Psoas muscle (tissue), 8 donors: ENCODE measurements at places on chromosomes 5 and 9.

GRCh38 chr5:41788941-41789368 lies 81.3 kb downstream of the OXCT1 start:
- no peak for DNase-seq

DNA sequence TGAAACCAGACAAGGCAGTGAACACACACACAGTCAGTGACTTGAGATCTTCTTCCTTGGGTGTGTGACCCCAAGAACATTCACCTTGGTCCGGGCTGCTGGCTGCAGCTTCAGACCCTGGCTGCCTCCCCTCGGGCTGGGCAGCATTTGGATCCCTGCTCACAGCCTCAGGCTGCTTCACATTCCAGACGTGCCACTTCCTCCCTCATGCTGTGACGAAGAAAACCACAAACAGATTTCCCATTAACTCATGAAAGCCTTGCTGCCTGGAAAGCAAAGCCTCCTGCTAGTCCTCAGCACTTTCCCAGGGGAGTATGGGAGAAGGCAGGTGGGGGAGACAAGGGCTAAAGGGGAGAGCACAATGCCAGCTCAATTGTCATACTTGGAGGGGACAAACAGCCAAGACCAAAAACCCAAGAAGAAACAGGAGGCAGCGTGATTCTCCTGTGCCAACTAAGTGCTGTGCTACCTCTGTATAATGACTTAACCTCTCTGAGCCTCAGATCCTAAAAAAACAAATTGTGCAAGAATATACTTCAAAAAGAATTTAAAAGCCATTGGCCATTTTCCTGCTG lies 594.6 kb upstream of the BRINP1 start:
- DNase-seq: no peak

GRCh38 chr9:134050726-134051125 lies 17.1 kb downstream of the BRD3 start:
- DNase-seq: no peak

GRCh38 chr5:62731022-62731421 lies 152.4 kb downstream of the LRRC70 start:
- DNase-seq: no peak

DNA sequence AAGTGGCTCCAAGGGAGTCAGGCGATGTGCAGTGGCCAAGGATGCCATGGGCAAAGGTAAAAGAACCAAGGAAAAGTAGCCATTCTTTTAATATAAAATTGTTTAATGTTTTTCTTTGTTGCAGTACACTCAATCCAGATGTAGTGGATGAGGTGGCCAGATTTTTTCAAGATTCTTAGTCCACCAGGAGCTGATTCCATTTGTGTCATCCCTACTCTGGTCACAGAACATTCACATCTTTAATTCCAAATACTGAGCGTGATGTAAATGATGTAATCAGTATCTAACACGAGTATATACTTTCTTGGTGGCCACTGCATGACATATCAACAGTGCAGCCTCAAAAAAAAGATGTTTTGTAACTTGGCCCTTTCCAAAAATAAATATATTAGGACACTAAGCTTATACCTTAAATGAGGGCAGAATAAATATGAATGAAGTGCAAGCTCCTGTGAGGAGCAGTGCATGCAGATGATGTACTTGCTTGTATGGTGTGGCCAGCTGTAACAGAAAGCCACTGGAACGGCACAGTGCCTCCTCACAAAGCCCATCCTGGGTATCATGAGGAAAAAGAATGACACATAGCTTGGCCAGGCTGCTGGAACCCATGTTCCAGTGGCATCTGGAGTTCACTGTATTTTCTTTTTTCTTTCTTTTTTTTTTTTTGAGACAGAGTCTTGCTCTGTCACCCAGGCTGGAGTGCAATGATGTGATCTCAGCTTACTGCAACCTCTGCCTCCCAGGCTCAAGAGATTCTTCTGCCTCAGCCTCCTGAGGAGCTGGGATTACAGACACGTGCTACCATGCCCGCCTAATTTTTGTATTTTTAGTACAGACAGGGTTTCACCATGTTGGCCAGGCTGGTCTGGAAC lies 6.5 kb upstream of the SPATA24 start:
- DNase-seq: no peak

DNA sequence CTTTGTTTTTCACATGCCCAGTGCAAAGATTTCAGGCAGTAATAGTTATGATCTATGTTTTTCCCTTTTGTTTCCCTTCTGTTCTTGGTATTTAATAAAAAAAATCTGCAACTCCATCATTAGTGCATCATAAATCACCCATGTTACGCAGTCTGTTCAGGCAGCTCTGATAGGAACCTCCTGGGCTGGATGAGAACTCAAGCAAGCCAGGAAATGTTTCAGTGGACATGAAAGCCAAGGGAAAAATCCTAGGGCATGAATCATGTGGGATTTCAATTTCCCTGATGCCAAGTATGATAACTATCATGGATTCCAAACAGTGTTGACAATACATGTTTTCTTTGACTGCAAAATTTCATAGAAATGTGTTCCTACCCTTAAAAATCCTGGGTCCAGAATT lies 119.7 kb upstream of the TARS1 start:
- no peak for DNase-seq

GRCh38 chr9:125883565-125884217 lies 136.5 kb downstream of the PBX3 start:
- no peak for DNase-seq

DNA sequence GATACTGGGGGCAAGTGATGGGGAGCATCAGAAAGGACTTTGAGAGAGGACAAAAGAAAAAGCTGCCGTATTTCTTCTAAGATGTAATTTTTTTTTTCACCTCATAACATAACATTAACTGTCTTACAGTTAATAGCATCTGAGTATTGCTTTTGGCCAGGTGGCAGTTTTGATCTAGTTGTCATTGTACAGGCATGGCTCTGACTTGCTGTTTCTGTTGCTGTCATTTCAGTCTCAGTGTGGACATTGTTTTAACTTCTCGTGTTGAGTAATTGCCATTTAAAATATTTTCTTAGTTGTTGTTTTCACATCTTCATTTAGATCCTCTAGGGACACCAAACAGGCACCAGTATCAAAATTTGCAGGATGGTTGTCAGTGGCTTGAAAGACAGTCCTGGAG lies 12.4 kb downstream of the SMAD5 start:
- no peak for DNase-seq

GRCh38 chr5:124859027-124859426 lies 112.6 kb upstream of the ZNF608 start:
- no peak for DNase-seq

GRCh38 chr5:77867914-77868313 lies 91.8 kb upstream of the TBCA start:
- DNase-seq: no peak

- DNase-seq: no peak
Observed at GRCh38 chr5:68141494-68141893, 74.1 kb upstream of the PIK3R1 start.

DNA sequence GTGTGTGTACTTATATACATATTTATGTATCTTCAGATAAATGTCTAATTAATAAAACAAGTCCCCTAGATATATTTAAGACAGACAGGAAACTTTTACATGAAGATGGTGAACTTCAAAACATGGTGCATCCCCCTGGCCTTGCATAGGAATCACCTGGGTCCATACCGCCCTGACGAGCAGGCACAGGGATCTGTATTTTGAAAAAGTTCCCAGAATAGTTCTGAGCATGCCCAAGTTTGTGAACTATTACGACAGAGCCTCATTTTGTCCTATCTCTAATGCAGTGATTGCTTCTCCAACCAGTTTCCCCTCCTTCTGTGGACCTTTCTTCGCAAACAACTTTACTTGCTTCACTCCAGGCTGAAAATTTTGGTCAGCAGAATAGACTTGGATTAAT lies 98.1 kb downstream of the APBA1 start:
- no peak for DNase-seq

GRCh38 chr5:134247428-134248224 lies 21.8 kb upstream of the PPP2CA start:
- no peak for DNase-seq

- no peak for DNase-seq
Observed at GRCh38 chr5:168104811-168105481, 186.5 kb upstream of the WWC1 start.

GRCh38 chr5:27854243-27854852 lies 816.0 kb upstream of the CDH9 start:
- no peak for DNase-seq

GRCh38 chr5:15827741-15828140 lies 327.8 kb downstream of the FBXL7 start:
- DNase-seq: no peak

DNA sequence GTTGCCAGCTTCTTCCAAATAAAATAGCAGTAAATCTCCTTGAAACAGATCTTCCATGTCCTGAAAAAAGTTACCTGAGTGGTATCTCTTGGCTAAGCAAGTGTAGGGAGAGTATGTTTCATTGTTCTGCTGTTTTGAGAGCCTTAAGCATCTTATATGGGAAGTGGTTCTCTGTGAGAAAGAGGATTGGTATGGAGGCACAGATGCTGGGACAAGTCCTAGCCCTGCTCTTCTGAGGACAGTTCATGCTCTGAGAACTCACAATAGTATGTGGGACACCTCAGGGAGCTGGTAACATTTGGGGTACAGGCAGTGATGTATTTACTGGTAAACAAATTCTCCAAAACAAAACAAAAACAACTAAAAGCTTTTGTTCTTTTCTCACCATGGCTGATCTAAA lies 2.0 kb downstream of the PPP3R2 start:
- DNase-seq: no peak

- DNase-seq: no peak
Observed at GRCh38 chr5:86546044-86546443, 71.7 kb upstream of the COX7C start.

GRCh38 chr5:107129051-107129450 lies 541.7 kb downstream of the EFNA5 start:
- DNase-seq: no peak

- DNase-seq: no peak
Observed at GRCh38 chr5:71589903-71590302, 2.8 kb downstream of the MCCC2 start.

DNA sequence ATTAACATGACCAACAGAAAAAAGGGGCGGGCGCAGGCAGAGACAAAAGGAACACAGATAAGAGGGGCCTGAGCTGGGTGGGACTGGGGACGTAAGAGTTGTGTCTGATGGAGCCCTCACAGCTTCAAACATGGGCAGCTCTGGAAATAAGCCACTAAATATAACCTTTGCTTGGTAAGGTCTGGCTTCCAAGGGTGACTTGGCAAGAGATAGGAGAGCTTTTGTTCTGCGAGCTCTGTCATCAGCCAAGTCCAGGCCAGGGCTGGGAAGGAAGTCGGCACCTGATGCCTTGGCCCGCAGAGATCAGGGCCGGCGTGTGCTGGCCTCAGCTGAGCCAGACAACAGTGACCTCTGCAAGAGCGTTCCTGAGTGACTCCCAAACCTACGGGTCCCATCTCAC lies 11.8 kb downstream of the TRUB2 start:
- DNase-seq: peak; percentile 77

DNA sequence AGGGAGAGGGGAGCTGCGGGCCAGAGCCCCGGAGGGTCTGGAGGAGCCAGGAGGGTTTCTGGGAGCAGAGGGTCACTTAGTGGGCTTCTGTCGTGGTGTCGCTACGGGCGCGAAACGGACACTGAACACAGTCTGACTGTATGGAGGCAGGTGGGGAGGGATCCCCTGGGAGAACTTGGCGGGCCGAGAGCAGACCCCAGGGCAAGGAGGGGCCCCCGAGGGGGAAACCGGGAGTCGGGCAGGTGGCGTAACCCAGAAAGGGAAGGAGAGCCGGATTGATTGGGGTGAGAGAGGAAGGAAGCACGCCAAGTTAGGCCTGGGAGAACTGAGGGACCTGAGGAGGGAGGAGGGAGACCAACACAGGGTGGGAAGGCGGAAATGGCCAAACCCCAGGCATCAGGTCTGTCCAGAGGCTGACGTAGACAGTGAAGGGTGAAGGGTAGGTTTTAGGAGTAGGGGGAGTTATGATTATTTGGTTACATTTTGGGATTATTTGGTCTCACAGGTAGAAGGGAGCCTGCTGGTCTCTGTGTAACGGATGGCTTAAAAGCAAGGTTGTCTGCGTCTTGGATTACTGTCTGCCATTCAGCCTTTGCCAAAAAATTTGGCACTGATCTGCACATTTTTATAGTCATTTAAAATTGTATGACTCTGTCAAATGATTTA lies 3.3 kb upstream of the MSMP start:
- peak; percentile 42 for DNase-seq

DNA sequence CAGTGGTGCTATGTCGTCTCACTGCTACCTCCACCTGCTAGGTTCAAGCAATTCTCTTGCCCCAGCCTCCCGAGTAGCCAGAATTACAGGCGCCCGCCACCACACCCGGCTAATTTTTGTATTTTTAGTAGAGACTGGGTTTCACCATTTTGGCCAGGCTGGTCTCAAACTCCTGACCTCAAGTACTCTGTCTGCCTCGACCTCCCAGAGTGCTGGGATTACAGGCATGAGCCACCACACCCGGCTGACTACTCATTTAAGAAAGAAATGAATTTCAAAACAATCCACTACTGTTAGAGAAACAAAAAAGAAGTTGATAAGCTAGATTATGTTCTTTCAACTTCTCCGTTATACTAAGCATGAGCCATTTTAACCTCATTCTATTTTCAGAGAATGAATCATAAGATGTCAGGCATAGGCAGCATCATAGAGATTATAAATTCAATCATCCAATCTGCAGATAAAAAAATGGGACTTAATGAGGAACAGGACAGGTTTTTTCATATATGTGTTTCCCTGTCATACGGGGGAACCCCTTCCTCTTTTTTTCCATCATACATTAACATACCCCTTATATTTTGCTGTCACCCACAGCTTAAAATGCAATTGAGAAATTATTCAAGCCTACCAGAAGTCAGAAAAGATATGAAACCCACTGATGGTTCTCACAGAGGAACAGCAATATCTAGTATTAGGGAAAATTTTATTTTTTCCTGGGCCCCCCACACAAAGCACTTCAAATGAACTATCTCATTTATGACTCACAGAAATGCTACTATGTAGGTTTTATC lies 26.5 kb upstream of the ADRB2 start:
- no peak for DNase-seq

- DNase-seq: no peak
Observed at GRCh38 chr9:34179213-34180136, 632 bp downstream of the UBAP1 start.

GRCh38 chr9:113594484-113595299 lies 131.2 kb downstream of the RGS3 start:
- no peak for DNase-seq

DNA sequence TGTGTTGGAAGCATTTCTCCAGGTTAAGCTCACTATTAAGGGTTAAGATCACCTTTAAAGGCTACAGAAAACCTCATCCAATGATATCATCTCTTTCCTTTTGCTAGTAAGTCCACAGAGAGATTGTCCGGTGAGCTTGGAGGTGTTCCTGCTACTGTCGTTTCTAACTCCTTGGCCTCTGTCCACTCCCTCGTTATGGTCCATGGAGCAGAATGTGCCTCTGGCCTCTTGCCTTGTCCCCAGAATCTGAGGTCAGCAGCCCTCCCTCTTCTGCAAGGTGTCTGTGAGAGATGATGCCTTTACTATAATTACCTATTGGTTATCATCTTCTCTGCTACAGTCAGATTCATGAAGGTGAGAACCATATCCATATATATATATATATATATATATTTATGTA lies 15.0 kb downstream of the ORM2 start:
- no peak for DNase-seq

- no peak for DNase-seq
Observed at GRCh38 chr5:113271015-113271414, 163.8 kb downstream of the TSSK1B start.
